ENCODE measurements at places on chromosomes 12 and 14. TPM values are rescaled to one million over a fixed set of nuclear protein-coding genes. Genes with fewer than 3 reads are reported as not detected.

Gene KRT75
- not detected for total RNA-seq

Gene CD163
- total RNA-seq, result 20.6 TPM

Gene FAM186B
- not detected for total RNA-seq

Gene ATP2B1
- total RNA-seq, result 61.2 TPM

Gene LRP1-AS
- not detected for total RNA-seq

Gene FOXN3
- total RNA-seq, result 139 TPM

Gene TAS2R9
- total RNA-seq, result not detected

Gene SH2B3
- 18.1 TPM for total RNA-seq

Gene ZNF891
- 9.2 TPM for total RNA-seq

Gene MRPS35
- total RNA-seq, result 27.4 TPM

Gene RPGRIP1
- total RNA-seq, result not detected

Gene DHH
- 1.2 TPM for total RNA-seq
